Stimulated activated CD4-positive, alpha-beta T cell treated with anti-CD3 and anti-CD28 coated beads, Interleukin-12 subunit alpha, Interleukin-12 subunit beta, amount 100 ng/mL, for 24 hours (primary cell): ENCODE measurements at places on chromosomes 7 and 10.

DNA sequence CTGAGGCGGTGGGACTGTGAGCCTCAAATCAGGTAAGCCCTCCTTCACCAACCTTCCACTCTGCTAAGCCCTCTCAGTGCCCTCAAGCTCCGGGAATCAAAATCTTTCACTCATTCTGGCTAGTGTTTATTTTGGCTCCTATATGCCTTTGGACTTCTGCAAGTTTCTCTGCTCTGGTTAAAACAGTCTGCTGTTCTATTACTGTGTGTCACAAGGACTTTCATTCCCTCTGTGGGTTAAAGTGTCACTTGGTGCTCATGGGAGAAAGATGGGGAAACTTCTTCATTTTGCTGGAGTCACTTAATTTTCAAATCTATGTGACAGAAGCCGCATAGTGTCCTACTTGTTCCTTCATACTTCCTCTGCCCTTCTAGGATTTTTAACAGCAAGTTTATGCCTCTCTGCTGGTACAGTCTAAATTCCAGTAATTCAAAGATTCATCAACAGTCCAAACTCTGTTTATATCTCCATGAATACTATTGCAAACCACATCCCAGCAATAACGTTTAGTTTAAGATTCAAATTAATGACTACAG, 61.3 kb downstream of the CD36 start:
- DNase-seq, result no peak

- no peak for DNase-seq
These were observed 99.5 kb upstream of the IKZF1 start for GRCh38 chr7:50205011-50205410.

DNA sequence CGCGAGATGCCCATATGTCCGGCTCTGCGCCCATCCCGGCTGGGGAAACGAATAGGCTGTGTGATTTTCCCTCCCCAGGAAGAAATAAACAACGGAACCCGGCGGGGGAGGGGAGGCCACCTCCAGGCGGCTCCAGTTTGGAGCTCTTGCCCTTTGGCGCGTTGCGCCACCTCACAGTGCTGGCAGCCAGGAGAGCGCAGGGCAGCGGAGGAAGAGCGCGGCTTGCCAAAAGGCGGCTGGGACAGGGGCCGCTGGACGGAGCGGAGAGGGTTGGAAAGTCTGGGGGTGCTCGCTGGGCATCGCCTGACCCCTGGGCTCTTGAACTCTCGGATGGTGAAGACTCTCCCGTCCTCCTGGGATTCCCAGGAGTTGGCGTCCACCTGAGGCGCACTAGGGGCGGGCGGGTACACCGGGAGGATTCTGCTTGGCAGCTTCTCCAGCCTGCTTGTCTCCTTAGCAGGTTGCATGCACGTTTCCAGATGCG, 5.3 kb upstream of the NEUROG3 start:
- no peak for DNase-seq

- peak; percentile 16 for DNase-seq
These were observed 637 bp downstream of the HSPA14 start for GRCh38 chr10:14838582-14839304.

DNA sequence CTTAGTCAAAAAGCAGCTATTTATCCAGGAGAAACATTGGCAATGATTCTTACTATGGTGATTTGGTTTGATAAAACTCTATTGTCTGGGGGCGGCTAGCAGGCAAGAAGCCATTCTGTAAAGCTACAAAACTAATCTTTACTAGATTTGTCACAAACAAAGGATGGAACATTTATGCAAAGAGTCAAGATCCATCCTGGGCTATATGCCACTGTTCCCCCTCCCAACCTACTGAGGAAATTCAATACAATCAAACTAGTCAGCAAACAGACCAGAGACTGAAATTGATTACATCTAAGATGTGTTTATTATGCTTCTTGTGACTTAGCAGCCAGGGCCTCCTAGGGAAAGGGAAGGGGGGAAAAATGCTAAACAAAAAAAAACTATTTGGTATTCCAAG, 397.6 kb downstream of the GPAM start:
- DNase-seq, result no peak

- DNase-seq, result no peak
These were observed 76.0 kb downstream of the GRK5 start for GRCh38 chr10:119283387-119283786.

DNA sequence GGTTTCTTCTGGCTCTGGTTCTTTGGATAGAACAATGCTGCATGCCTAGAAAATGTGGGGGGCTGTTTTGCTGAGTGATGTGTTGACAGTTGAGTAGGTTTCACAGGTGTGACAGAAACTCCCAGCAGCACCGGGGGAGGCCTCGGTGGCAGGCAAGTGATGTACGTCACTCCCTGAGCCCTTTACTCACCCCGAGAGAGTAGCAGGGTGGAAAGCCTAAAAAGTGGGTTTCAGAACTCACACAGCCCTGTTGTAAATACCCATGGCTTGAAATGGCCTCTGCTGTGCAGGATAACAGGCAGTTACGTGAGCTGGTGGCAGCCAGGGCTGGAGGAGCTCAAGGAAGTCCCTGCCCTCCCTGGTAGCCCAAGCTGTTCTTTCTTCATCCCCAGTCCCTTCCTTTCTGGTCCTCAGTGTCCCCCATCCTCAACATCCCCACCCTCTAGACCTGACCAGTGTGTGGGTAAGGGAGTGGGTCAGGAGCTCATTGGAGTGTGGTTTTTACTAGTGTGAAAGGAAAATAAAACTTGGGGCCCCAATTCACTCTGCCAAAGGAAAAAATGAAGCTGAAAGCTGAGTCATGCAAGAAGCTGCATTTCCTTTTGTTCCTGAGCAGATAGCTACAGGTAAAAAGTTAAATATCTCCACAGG, 258.1 kb downstream of the STK31 start:
- DNase-seq, result no peak

DNA sequence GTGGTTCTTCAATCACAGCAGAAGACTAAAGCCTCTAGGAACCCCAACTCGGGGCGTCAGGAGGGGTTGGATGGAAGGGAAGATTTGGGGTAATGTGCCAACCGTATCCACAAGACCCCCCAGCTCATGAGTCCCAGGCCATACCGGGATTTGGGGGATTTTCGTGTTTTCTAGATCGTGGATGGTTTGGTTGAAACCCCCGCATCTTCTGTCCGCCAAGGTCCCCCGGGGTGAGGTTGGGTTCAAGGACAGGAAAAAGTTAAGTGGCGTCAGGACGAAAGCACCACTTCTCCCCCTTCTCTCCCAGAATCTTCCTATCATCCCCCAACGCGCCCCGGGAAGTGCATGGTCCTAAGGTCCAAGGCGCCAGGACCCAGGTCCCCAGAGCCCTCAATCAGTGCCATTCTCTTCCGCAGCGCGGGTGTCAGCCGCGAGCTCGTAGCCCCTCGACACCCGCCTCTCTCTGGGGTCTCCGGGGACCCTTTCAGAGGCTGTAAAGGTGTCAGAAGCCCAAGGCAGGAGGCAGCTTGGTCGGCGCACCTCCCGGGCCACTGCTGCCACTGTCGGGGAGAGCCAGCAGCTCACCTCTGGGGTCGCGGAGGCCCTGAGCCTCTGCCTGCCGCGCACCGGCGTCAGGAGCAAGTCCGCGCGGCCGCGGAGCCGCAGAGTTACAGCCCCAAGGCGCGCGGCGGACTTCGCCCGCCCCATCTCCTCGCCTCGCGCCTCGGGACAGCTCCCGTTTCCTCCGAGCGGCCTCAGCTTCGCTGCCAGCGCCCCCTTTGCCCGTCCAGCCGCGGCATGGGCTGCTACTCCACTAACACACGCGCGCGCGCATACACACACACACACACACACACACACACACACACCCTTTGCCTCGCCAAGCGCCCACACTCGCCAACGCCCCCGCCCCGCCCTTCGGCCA, 1.5 kb downstream of the MKX start:
- DNase-seq, result peak; percentile 8

- no peak for DNase-seq
These were observed 12.3 kb upstream of the GATA3 start for GRCh38 chr10:8041992-8042720.

GRCh38 chr10:25758041-25758457, 176.0 kb upstream of the MYO3A start:
- no peak for DNase-seq

- DNase-seq, result no peak
These were observed 196.4 kb upstream of the ZNF32 start for GRCh38 chr10:43845121-43845520.

DNA sequence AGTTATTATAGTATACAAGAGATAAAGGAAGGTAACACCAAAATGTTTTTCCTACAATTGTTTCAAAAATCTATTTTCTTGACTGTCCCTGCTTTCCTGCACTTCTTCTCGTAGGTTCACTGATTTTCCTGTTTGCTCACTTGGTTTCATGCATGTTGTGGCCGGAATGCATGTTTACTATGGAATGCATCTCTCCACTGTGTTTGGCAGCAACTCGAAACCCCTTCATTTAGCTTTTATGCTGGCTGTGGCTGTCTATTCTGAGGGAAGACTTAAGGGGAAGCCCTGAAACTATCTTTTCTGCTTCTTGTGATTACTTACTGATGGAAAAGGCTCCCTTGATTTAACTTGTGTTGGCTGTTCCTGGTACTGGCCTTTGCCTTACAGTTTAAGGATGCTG, 120.3 kb downstream of the NRG3 start:
- DNase-seq, result no peak

DNA sequence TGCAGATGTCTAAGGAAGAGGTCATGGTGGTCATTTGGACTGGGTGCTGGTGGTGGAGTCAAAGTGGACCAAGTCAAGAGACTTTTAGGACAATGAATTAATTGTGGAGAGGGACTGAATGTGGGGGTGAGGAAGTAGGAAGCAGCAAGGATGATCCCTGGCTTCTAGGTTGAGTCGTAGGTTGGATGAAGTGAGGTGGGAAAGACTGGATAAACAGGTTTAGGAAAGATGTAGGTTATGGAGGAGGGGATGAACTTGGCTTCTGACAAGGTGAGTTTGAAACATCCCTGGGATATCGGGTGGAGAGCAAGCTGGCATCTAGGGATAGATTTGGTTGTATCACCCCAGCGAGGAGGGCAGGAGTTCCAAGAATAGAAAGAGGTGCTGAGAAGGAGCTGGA, 7.6 kb downstream of the SEMA4G start:
- DNase-seq, result no peak

GRCh38 chr10:17062955-17063484, 66.6 kb downstream of the CUBN start:
- DNase-seq, result no peak

DNA sequence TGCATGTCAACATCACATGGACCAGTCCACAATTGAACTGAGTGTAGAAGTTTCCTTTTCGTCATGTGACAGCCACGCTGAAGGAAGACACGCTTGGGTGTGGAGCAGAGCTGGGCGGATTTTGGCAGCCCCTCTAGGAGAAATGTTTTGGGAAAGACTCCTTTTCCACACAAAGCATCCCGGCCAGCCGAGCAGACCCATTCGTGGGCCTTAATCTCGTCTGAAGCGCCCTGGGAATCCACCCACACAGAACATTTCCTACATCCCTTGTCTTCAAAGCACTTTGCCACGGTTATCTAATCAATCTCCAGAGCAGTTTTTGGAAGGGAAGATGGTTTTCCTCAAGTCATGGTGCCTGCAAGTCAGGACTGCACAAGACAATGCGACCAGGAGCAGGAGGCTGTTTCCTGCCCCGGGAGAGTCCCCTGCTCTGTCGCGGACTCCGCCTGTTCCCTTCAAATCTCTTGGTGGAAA, 8.4 kb upstream of the IFT22 start:
- no peak for DNase-seq

DNA sequence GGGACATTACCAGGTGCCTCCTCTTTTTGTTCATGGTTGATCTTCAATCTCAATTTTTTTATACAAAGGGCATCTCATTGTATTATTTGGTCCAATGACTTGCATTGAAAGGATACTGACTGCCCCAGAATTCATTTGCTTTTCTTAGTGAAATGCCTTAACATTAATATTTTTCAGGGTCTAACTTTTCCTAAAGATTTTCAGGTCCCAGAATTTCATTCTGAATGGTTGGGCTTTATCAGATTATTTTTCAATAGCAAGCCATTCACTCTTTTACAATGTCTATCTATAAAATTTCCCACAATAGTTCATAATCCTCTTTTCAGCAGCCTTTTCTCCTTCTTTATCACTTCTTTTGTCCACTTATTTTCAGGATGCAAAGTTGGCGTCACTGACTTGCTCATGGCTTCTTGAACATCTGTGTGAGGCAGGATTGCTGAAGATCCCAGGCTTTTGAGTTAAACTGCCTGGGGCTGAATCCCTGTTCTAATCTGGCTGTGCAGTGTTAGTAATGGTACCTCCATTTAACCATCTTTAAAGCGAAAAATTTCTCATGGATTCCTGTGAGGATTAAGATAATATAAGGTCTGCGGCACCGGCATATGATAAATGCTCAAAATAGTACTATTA, 131.7 kb upstream of the HDAC9 start:
- DNase-seq, result no peak

DNA sequence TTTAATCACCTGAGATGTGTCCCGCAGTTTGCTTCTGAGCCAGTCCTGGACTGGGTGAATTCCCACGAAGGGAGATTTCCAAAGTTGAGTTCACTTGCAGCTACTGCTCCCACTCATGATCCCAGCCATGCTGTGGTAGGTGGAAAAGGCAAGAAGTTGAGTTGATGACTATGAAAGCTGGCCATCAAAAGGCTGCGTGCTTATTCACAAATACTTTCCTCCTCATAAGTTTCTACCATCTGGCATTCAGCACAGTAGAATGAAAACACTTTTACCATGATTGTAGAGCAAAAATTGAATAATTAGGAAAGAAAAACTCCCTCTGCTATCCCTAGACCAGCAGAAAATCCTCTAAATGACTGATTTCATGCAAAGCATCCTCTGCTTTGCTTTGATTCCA, 281.8 kb downstream of the INHBA start:
- no peak for DNase-seq

GRCh38 chr7:43220250-43220649, 107.8 kb downstream of the HECW1 start:
- DNase-seq, result no peak

GRCh38 chr10:35577926-35578617, 27.1 kb upstream of the GJD4 start:
- DNase-seq, result no peak

- no peak for DNase-seq
These were observed 70.0 kb downstream of the SLC25A40 start for GRCh38 chr7:87806150-87806549.

DNA sequence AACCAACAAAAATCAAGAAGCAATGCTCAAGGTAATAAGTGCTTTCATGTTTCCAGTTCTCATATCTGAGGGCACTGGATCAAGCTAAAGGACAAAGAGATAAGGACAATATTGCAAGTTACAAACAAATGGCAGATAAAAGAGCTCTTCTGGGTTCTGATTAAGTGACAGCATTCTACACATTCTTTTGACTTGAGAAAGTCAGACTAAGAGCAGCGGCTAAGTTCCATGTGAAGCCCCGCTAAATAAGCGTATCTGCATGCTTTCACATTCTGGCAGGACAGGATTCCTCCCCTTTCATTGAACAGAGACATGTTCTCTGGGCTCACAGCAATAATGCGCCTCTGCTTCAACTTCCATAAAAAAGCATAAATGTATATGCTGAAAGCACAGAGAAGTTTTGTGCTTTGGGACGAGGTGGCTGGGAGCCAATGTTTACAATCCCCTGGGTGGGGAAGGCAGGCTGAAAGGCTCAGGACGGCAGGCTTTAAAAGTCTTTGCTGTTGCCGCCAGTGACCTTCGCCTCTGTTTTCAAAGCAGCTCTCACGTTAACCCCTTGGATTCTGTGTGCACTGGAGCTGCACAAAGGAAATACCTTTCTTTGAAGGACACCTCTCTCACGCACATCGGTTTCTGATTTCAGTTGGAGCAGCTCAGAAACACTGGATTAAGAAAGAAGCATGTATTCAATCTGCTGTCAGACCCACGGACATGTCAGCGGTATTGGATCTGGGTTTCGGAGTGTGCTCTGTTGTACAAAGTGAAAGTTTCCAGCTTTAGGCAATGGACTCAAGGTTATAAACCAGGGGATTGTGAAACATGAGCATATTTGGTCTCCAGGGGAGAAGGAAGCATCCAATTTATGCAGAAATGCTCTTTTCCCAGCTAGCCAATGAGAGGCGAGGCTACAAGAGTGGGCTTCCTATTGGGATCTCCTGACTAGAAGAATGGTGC, 105.4 kb upstream of the FAM133B start:
- no peak for DNase-seq
